HS-27A (cell line): ENCODE measurements at places on chromosomes 1 and 21.

GRCh38 chr21:35528116-35529042, 479.3 kb upstream of the RUNX1 start:
- no peak for DNase-seq

- peak; percentile 45 for DNase-seq
Measured at GRCh38 chr1:200890818-200891773, 3.6 kb upstream of the INAVA start.

DNA sequence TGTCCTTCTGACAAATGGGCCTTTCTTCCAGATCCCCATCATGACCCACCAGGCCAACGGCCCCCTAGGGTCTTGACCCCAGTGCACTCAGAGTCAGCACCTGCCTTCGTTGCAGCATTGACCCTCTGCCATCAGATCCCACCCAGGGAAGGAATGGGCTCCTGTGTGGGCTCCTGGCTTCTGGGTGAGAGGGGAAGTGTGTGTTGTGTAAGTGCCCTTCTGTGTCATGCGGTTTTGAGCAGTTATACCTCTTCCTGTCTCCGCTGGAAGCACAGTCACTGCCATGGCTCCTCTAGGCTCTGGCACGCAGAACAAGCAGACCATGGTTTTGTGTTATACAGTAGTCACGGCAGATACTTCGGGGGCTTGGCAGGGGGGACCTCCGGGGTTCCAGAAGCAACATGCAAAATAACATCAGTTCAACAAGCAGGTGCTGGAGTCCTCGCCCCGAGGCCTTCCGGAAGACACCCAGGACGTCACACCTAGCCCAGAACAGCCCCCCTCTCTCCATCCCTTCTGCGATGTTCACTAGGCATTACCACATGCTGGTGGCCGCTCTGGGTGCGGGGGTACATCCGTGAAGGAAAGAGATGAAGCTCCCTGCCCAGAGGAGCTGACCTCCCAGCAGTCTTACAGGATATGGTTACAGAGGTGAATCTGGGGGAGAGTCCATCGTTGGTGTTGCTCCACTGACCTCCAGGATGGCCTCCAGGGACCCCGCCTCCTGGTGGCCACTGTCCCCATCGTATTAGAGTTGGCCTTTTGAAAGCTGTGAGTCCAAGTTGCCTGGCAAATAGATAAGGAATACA, 17.4 kb upstream of the KCNAB2 start:
- DNase-seq = no peak

GRCh38 chr1:171730052-171730451, 11.8 kb downstream of the VAMP4 start:
- no peak for DNase-seq

DNA sequence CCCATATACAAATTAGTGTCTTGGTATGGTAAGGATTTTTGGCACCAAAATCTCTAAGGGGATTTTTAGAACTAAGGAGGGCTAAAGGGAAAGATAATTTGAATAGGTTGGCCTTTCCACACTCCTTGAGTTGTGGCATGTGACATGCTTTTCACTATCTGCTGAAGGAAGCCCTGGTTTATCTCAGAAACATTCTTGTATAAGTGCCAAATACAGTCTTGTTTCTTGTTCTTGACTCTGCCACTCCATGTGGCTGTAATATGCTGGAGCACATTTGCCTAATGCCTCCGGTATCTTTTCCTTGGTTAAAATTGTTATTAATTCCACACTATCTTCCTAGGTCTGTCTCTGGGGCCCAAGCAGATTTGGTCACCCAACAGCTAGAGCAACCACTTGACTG, 457.0 kb downstream of the USP25 start:
- no peak for DNase-seq

GRCh38 chr1:89917353-89917752, 77.6 kb upstream of the ZNF326 start:
- no peak for DNase-seq

DNA sequence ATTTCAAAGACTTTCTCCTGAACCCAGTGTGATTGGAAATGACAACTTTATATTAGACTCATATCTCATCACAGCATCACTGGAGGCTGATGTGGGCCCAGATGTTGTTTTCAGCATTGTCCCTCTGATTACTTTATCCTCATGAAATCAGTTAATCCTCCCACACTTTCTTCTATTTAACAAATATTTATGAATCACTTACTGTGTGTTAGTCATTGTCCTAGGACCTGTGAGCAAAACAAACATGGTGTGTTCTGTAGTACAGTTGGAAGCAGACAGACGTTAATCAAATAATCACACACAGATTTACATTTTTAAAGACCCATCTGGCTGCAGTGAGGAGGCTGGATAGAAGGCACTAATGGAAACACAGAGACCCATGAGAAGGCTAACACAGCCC, 383.7 kb downstream of the PRDM2 start:
- no peak for DNase-seq
